Activated naive CD8-positive, alpha-beta T cell treated with anti-CD3 and anti-CD28 coated beads, Interleukin-2, amount 50 U/mL, for 24 hours (primary cell): ENCODE measurements at places on chromosomes 4 and X.

GRCh38 chr4:102778720-102779119 lies 18.0 kb upstream of the MANBA start:
- DNase-seq, result no peak

DNA sequence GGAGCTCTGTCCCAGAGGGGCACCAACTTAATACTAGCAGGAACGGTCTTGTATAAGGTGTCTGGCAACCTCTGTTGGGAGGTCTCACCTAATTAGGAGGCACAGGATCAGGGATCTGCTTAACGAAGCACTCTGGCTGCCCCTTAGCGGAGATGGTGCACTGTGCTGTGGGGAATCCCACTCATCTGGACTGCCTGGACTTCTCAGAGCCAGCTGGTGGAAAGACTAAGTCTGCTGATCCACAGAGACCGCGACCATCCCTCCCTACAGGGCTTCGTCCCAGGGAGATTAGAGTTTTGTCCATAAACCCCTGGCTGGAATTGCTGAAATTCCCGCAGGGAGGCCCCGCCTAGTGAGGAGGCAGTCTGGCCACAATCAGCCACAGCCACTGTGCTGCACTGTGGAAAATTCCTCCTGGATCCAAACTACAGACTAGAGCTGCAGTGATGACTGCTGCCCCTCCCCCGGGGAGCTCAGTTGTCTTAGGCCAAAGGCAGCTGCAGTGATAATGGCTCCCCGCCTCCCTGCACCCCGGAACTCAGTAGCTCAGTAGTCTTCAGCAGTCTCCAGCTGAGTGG lies 22.0 kb upstream of the ZCCHC4 start:
- no peak for DNase-seq

DNA sequence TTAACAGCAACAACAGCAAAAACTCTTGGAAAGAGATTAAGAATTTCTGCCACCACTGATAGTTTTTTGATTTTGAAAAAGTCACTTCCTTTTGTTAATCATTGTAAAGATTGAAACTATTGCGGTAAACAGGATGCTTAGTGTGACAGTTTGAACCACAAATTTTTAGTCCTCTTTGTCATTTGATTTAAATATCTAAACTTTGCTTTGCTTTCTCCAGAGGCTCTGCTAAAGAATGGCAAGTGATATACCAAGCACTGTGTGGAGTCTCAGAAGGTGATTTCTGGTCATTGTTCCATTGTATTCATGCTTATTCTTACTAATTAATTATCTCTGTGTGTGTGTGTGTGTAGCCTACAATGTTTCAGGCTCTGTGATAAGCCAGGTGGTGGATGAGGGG lies 155.6 kb downstream of the BMPR1B start:
- no peak for DNase-seq

GRCh38 chr4:136438645-136439044 lies 1093.6 kb downstream of the PCDH18 start:
- DNase-seq, result no peak

GRCh38 chr4:92050875-92051274 lies 252.9 kb upstream of the GRID2 start:
- no peak for DNase-seq

DNA sequence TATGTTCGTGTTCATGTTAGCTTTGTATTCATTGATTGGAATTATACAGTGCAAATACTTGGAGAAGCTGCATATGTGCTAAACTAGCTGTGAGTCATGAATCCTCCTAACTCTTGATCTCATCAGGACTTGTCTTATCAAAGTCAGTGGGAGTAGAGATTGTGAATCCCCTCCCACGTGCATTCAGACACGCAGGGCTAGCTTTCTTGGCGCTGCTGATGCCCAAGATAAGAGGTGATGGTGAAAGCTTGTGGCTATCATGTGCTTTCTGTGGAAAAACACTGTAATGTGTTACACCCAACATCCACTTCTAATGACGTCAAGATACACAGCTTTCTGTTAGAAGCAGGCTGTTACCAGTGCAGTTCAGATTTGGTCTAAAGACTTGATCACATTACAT lies 348.7 kb upstream of the HAND2 start:
- no peak for DNase-seq

DNA sequence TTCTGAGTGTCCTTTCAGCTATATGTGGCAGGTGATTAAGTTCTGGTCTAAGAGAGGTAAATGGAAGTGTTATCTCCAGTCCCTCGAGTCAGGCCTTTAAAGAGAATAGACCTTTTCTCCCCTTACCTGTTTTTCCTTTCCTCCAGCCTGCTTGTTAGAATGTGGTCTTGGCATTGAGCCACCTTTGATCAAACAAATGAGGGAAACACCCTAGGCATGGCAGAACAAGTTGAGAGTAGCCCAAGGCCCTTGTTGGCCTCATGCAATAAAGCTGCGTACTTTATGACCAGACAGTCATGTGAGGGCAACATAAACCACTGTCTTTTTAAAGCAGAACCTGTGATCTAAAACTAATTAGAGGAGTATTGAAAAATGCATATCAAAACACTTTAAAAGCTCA lies 13.2 kb upstream of the IL13RA2 start:
- DNase-seq, result no peak

GRCh38 chrX:103330681-103331288 lies 746 bp downstream of the TCEAL7 start:
- DNase-seq, result no peak

- no peak for DNase-seq
These were observed 13.1 kb downstream of the HPF1 start for GRCh38 chr4:169744601-169745000.

DNA sequence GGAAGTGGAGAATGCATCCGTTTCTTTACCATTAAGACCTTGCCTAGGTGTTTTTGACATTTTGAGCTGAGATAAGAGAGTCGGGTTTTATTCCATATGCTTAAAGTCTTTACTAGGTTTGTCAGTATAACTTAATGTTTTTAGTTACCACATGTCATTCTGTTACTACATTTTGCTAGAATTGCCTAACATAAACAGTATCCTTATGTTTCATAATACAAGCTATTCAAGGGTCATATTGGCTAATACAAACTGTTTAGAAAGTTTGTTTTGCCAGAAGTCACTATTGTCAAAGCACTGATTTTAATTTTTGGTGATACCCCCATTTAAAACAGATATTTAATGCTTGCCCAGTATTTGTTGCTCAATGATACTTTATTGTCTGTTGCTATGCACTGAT lies 427.7 kb upstream of the MAGEB2 start:
- no peak for DNase-seq

- no peak for DNase-seq
These were observed 100.8 kb upstream of the USP38 start for GRCh38 chr4:143083756-143084472.

DNA sequence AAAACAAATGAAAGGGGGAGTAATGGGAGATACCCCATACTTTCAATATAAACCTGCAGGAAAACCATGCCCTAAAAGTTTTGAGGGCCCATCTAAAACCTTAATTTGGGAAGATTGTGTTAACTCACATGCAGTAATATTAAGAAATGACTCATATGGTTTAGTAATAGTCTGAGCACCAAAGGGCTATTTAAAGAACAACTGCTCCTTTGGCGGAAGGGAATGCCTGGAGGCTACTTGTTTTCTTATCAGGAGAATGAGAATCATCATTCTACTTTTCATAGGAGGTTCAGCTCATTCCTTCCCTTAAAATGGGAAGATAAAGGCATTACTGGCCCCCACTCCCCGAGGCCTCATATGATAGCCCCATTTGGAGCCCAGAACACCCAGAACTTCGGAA lies 47.6 kb downstream of the SPIN3 start:
- DNase-seq, result no peak

DNA sequence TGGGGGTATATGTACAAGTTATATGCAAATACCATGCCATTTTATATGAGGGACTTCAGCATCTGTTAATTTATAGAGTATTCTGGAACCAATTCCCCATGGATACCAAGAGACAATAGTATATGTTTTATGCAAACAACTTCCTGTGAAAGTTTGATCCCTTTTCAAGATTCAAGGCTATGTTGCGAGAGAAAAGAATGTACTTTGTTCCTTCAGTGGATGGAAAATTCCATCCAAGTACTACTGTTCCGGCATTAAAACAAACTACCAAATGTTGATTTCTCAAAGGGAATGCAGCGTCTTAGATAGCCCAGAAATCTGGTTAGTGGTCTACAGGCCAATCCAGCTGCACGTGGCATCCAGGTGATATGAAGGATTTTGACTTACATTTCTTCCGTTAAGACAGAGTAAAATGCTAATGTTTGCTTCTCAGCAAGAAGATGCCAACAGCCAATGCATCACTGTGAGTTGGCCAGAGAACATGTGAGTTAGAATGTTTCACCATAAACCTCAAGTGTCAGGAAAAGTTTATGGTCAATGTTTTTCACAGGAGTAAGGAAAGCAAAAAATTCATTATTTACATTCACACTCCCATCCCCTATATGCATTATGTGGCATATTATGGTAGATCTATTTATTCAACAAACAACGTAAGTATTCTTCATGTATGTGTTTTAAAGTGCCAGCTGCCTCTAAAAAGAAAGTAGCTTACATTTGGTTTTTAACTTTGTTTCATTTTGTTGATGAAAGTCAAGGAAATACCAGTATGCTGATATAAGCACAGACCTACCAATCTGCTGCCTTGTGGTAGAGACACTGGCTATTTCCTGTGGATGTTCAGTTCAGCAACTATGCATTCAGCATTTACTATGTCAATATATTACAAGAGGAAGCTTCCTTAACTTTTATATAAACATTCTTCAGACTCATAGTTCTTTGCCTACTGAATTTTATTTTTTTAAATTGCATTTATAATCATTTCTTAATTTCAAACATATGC lies 44.4 kb downstream of the METTL14 start:
- no peak for DNase-seq

DNA sequence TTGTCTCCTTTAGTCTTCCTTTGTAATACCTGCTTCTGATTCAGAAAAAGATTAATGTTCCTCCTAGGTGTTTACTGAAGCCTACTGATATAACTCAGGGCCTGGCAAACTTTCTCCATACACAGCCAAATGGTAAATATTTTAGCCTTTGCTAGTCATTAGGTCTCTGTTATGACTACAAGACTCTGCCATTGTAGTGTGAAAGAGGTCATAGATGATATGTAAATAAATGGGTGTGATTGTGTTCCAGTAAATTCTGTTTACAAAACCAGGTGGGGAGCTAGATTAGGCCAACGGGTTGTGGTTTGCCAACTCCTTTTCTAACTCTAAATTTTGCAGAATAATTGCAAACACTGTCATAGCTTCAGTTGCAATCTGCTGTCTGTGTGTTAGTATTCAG lies 568.1 kb upstream of the GNPDA2 start:
- DNase-seq, result no peak

GRCh38 chr4:181507180-181507835 lies 735.9 kb upstream of the TENM3 start:
- no peak for DNase-seq

GRCh38 chr4:127648061-127648460 lies 15.3 kb downstream of the INTU start:
- no peak for DNase-seq

DNA sequence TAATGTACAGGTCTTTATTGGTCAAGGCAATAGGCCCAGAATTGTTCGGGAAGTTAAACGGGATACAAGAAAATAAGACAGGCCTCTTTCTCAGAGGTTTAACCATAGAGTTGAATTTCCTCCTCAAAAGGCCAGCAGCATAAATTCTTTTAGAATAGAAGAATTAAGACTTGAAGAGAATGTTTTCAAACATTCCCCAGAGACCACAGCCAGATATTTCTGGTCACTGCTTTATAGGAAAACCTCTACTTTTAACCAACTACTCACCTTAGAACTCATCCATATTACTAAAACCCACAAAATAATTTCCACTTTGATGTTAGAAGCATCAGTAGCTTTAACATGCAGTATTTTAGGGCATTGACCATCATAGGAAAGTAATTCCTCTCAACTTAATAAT lies 317.9 kb downstream of the RAB28 start:
- DNase-seq, result no peak

- no peak for DNase-seq
These were observed 232.4 kb upstream of the CTSO start for GRCh38 chr4:156186111-156186510.

GRCh38 chrX:39205467-39205866 lies 404.2 kb downstream of the MID1IP1 start:
- no peak for DNase-seq

GRCh38 chr4:1683736-1684505 lies at the start of gene FAM53A:
Gene FAM53A (minus strand): TSS chr4:1684313. CDS start chr4:1668741, 15,572 bp downstream.
- DNase-seq, result peak; percentile 32

DNA sequence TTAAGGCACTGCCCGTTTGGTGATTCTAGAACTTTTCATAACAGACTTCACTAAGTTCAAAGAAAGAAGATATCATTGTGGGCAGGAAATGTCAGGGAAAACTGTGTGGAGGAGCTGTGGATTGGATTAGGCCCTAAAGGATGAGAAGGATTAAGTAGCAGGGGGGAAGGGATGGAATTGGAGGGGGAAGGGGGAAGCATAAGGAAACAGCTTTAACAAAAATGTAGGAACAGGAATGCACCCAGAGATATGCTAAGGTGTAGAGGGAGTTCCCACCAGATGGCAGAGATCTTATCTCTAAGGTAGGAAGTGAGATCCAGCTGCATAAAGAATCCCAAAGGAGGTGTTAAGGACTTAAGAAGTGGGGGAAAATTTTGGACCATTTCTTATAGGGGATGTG lies 114.5 kb downstream of the LARP7 start:
- no peak for DNase-seq

- no peak for DNase-seq
These were observed 82.2 kb downstream of the FNIP2 start for GRCh38 chr4:158850800-158851644.

DNA sequence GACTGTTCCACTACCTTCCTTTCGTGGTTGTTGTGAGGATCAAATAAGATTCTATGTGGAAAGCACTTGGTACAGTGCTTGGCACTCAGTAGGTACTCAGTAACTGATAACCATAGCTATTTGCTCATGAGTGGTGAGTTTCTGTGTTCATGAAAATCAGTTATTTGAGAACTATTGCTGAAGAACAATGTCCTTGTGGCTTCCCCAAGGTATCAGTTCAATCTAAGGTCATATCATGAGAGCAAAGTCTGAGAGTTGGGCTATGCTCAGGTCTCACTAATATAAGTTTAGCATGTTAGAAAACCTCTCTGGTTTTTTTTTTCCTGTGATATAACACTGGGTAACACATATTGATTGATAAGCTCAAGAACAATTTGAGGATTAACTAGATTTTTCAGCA lies 147.8 kb downstream of the GRIA3 start:
- no peak for DNase-seq

DNA sequence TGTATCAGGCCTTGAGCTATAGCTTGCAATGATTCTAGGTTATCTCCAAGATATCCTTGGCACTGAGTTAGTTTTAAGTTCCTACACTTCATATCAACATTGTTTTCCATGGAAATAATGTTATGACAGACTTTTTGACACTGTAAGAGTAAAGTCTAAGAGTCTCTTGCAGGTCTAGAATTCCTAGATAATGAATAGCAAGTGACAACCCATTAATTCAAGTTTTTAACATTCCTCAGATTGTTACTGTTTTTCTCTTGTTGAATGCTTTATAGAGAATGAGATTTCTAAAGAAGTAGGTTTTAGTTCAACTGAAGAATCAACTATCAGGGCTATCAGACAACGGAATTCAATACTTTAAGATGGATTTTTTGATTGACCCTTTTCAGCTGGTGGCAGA lies 276.1 kb downstream of the PPP3CA start:
- no peak for DNase-seq

- no peak for DNase-seq
These were observed 122.5 kb upstream of the GALNT7 start for GRCh38 chr4:173046144-173046543.
